ENCODE measurements at places on chromosomes 2 and 18. TPM values are rescaled to one million over a fixed set of nuclear protein-coding genes. Genes with fewer than 3 reads are reported as not detected.

DNA sequence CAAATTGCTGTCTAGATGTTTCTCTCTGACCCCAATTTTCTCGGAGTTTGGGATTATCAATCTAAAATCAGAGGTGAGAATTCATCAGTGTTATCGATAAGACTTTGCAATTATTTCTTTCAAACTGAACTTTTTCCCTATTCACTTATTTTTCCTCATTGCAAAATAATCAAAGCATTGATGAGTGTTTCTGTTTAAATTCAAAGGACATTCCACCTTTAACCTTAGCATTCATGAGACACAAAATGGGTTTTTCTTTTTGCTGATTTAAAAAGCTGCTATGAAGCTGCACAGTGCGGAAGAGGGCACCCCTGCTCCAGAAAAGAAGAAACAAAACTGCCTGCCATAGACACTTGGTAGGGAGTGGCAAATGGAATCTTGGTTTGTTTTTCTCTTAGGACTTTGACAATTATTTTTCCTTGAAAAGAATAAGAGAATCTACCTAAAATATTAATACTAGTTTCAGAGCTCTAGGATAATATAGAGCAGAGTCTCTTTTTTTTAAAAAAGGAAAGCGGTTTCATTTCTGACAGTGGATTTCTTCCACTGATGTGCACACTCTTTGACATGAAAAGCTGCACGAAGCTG, 203.4 kb downstream of the TGIF1 start:
- peak; percentile 40 for DNase-seq

SULT1C2 gene
- not detected for polyA plus RNA-seq

GRCh38 chr18:64037812-64038414, 68.0 kb downstream of the SERPINB8 start:
- peak; percentile 12 for DNase-seq

RNF181 gene
- polyA plus RNA-seq: 289 TPM

- DNase-seq: no peak
Measured at GRCh38 chr2:20180676-20181648, 44.0 kb downstream of the SDC1 start.

THOC1 gene
- 18.2 TPM for polyA plus RNA-seq

MAPK4 gene
- polyA plus RNA-seq: not detected

PDE1A gene
- polyA plus RNA-seq: 5.4 TPM

DNA sequence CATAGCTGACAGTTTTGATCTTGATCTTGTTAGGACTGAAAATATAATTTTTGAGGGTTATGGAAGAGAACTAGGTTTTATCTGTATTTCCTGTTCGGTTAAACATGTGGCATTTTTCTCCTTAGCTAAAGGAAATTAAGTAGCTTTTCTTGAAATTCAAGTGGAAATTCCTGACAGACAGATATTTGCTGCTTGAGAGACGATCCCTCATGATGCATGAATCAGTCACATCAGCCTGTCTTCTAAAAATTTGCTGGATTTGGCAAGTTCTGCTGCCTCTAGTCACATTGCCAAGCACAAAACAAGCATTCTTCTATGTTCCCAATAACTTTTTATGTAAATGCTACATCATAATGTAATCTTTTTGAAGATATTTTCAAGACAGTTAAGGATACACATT, 201.8 kb upstream of the ATP5MC3 start:
- DNase-seq: no peak

PREB gene
- 48.5 TPM for polyA plus RNA-seq

DNA sequence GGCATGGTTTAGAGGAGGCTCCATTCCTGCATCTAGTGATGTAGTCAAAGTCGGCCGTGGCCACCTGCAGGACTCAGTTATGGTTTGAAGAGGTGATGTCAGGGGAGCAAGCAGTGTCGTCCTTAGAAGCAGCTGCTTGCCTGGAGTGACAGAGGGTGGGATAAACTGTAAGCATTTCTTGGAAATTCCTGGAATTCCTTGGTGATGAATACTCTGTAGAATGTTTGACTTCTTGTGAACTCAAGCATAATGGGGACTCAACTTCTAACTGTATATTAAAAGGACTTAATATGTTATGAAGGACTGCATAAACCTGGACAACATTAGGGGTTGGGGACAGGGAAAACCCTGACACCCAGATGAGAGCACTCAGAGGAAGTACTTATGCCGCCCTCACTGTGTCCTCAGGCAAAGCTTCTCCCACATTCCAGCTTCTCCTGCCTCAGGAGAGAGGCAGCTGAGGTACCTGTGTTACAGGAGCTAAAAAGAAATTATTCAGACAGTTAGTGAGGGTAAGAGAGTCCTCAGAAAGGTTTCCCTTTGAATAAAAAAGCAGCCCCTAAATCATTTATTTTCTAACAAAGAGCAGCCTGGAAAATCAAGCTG, 459.9 kb upstream of the CELF4 start:
- peak; percentile 9 for DNase-seq

SLC11A1 gene
- polyA plus RNA-seq: 0.03 TPM

DNA sequence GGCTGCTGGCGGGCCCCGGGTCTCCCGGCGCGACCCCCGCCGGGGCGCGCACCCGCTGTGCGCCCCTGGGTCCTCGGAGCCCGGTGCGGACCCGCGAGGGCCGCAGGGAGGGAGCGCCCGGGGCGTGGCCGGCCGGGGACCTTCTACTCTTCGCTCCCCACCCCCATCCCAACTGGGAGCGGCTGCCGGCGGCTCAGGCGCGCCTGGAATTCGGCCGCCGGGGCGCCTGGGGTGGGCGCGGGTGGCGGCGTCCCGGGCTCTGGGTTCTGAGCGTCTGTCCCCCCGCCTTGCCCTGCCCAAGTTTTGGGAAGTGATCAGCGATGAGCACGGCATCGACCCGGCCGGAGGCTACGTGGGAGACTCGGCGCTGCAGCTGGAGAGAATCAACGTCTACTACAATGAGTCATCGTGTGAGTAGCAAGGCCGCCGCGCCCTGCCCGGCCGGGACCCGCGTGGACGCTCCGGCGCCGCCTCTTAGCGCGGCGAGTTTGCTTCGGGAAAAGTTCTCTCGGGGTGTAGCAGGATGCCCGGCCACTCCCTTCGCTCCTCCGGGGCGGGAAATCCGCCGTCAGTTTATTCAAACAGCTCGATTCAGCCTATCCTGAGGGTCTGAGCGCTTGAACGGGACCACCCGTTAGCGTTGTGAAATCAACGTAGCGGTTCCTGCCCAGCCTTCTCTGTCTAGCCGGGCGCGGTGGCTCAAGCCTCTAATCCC, 502 bp downstream of the TUBB6 start:
- peak; percentile 84 for DNase-seq

KLHL30 gene
- polyA plus RNA-seq: 0.02 TPM

CASP8 gene
- 22.6 TPM for polyA plus RNA-seq

- no peak for DNase-seq
Measured at GRCh38 chr18:50193796-50194630, 934 bp downstream of the MYO5B start.

SOWAHC gene
- 4.7 TPM for polyA plus RNA-seq

C2orf72 gene
- polyA plus RNA-seq: 1.9 TPM

DNA sequence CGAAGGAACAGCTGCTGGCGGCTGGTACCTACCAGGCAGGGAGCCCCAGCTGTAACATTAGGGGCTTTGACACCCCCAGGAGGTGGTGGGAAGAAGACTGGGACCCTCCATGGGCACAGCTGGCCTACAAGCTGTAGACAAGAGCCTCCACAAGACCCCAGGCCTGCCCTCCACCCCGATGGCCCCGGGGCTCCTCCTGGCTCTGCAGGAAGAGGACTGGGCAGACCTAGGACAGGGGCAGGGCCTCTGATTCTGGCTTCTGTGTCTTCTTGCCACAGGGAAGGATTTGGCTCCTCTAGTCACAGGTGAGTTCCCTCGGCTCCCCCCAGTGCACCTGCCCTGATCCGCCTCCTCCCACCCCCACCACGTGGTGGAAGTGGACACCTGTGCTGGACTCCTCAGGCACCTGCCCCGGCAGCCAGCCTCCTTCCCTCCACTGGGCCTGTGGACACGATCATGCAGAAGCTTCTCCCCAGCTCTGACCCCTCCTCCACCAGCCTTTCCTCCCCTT, 53.4 kb upstream of the ODC1 start:
- no peak for DNase-seq

FOXI3 gene
- polyA plus RNA-seq: not detected

- no peak for DNase-seq
Measured at GRCh38 chr2:100142393-100142792, at the start of gene AFF3. TSS of gene AFF3 (minus strand) at chr2:100142590. CDS start at chr2:100104454, 38,136 bp downstream.

- DNase-seq: no peak
Measured at GRCh38 chr2:159095813-159096212, 127.4 kb downstream of the TANC1 start.

PSMA8 gene
- not detected for polyA plus RNA-seq

ANKRD62 gene
- polyA plus RNA-seq: not detected

GRCh38 chr2:195733831-195734230, 76.8 kb downstream of the SLC39A10 start:
- no peak for DNase-seq

GRCh38 chr2:162403884-162404283, 60.0 kb downstream of the GCA start:
- peak; percentile 43 for DNase-seq

ITPRIPL1 gene
- 2.6 TPM for polyA plus RNA-seq

DNA sequence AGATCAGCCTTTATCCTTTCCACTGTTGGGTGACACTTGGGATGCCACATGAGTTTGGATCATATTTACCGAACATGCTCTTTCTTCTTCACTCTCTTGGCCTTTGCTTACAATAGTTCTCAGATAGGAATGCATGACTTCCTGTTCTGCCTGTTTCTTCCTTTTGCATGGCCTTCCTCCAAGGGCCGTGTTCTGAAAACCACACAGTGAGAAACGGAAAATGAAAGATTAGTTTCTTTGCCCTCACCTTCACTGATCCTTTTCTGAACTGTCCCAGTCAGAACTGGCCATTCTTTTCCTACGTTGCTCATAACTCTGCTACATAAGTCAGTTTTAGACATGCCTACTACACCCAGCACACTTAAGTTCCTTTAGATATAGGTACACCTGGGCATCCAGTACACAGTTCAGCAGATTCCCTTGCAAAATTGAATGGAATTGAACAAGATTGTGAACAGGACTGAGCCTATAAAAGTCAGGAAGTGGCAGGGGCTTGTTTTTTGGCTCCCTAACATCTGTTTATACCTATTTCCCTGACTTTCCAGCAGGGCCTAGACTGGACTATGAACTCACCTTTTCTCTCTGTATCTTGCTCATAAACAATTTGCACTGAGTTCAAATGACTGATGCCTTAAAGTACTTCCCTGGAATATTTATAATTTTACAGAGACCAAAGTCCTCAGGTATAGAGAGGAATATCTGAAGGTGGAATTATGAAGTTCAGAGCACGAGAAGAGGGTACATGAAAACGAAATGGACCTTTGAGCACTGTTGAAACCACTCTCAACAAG, 186.4 kb upstream of the ST6GAL2 start:
- DNase-seq: no peak

DNA sequence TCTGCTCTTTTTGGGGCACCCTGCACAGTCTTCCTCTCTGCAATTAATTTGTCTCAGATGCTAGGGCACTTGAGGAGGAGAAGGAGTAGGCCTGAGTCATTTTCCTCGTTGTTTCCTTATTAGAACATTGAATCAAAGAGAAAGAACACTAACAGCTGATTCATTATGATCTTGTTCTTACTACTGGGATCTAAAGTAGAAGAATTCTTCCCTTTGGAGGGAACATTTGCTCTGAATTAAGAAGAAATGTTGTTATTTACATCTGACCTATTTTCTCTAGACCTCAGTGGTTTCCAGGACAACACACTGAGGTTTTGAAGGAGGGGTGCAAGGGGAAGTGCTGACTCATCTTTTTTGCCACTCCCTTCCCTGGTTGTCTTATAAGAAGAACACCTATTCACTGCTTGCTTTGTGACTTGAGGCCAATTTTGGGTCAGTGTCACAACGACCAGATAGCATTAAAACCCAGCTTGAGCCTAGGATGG, 24.3 kb upstream of the STAT1 start:
- DNase-seq: peak; percentile 51

SLC25A12 gene
- 26.7 TPM for polyA plus RNA-seq

DLX1 gene
- polyA plus RNA-seq: 0.43 TPM

- DNase-seq: no peak
Measured at GRCh38 chr18:41052625-41053024, 902.4 kb upstream of the PIK3C3 start.

DNA sequence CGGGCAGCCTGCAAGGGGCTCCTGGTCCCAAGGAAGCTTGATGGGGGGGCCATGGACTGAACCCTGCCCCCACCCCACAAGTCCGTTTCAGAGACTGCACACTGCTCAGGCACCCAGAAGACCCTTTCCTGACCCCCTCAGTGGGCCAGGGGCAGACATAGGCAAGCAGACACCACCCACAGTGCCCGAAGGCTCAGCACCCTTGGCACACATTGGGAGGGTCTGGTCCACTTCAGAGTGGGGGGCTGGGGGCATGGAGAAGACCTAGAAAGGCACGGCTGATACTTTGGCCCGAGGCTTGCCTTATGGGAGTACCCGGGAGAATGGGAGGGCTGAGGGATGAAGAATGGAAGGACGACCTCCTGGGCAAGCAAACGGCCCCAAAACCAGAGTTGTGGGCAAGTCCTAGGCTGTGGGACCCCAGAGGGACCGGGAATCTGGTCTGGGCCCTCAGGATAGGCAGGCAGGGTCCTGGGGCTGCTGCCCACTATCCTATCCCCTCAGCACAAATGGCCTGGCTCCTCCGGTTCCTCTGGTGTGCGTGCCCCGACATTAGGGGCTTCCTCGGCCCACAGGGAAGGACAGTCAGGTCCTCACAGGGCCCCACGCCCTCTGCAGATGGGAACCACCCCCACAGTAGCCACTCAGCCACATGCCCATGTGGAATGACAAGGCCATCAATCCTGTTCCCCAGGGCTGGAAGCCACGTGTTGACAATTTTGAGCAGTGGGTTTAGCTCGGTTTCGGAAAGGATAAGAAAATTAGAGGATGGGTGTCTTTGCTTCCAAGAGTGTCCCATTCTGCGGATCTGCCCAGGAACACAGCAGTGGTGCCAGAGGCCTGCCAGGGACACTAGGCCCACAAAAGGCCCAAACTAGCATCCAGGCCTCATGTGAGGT, 15.0 kb upstream of the GPC1 start:
- no peak for DNase-seq

DNA sequence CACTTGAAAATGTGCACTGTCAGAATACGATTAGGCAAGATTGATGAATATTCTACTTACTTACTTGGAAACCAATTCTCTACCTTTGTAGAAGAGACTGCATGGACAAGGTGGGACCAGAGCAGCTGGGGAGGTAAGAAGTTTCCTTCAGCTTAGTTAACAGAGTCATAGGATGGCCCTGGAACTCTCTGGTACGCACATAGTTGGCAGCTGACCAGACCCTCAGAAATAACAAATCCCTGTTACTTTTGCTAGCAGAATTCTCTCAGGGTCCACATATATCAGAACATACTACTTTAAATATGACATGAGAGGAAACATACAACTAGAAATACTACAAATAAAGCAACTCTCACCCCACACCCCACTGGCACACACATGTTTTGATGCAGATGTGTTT, 24.8 kb upstream of the STAT1 start:
- DNase-seq: peak; percentile 42

DNA sequence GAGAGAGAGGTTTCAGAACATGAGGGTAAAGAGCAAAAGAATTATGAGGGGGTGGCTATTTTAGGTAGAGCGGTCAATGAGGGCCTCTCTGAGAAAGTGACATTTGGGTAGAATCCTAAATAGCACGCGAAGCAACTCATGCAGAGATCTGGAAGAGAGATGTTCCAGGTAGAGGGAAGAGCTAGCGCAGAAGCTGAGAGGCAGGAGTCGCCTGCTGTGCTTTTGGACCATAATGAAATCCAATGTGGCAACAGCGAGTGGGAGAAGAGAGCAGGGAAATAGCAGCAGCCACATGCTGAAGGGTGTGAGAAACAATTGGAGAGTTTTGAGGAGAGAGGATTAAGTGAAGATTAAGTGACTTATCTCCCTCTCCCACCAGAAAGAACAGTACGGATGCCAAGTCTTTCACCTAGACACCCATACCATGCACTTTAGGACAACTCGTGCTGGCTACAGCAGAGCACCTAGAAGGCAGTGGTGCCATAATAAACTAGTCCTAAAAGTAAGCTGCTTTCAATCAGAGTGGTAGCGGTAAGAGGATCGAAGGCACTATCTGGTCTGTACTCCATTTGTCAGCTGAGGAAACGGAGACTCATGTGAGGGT, 129.7 kb downstream of the LRP2 start:
- DNase-seq: no peak

Data from fibroblast of lung (primary cell).